ENCODE measurements at places on chromosomes 2 and 18.

DNA sequence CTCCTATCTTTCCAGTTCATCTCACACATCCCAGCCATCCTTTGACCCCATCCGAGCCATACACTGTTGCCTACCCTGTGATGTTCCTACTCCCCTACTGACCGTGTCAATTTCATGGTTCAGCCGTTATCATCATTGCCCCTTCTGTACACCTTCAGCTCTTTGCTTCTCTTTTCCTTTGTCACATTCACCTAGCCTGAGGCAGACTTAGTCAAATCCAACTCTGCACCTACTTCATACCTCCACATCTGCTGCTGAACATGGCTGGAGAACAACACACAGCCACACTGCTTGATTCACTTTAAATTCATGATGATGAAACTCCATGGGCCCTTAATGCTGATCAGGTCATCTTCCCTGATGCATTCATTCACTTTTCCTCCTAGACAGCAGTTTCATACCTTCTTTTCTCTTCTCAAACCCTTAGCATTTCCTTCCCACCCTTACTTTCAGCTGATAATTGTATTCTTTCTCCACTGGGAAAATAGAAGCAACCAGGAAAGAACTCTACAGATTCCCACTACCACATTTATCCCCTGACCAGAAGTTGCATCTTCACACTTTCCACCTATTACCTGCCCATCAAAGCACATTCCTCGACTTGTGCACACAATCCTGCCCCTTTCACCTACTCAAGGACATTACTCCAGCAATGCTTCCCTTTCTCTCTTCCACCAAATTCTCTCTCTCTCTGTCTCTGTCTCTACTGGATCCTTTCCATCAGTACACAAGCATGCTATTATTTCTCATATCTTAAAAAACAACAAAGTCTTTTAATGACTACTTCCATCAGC, 59.6 kb downstream of the PKDCC start:
- DNase-seq: no peak

- no peak for DNase-seq
Observed at GRCh38 chr2:219736209-219736608, 108.8 kb downstream of the SLC4A3 start.

DNA sequence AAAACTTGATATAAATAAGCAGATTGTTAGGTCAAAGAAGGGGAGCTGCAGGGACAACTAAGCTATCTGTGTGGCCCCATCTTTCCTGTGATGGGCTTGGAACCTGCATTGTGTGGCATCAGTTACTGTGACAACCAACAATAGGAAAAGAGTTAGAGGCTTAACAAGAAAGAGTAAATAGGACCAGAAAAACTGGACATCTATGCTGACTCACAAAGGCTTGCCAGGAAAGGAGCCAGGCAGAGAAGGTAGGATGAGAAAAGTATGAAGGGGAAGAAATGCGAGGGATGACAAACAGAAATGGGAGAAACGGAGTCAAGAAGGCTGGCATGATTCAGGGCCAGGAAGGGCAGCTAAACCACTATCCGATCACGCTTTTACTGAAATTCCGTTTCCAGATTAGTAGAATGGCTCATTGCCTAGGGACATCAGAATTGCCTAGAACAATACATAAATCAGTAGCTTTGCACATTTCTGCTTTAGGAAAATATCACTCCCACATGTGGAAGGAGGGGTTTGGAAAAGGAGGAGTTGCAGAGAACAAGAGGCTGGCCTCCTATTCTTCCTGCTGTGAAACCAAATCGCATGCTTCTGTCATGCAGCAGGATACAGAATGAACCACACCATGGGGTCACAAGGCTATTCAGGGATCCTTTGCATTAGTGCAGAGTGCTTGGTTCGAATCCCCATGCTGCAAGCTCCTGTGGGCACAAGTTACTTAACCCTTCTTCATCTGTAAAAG, 7.3 kb downstream of the PLA2R1 start:
- DNase-seq: no peak

DNA sequence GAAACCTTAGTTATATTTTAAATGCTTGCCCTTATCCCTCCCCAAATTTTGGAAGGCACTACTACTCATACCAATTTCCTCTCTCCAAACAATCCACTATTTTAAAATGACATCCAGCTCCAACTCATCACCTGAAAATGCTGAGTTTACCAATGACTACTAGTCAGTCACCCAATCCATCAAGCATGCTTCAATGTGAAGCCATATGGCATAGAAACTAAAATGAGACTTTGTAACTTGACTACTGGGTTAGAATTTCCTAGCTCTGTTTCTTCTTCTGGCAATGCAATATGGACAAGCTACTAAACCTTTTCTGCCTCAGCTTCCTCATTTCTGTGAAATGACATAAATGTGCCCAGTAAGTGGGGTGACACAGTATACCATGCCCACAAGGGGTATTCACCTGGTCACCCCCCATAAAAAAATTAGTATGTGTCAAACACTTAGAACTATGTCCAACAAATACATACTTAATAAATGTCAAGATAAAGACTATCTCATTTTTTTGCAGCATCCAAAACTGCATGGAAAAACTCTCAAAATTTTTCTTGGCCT, 10.0 kb upstream of the STPG4 start:
- no peak for DNase-seq

GRCh38 chr2:118055512-118056164, 32.6 kb upstream of the INSIG2 start:
- no peak for DNase-seq

DNA sequence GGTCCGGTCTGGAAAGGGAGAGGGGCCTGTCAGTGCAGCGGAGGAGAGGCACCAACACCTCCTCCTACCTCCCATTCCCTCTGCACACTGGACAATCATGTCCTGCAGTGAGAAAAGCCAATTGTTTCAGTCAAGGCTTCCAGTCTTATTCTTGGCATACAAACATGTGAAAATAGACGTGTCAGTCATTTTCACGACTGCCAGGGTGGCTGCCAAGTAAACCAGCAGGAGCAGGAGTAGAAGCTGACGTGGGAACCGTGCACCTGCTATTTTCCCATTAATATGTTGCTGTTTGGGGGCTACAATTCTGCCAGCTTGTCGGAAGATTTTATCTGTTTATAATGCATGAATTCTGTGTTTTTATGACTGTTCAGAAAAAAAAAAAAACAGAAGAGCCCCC, 202.3 kb downstream of the SPP2 start:
- DNase-seq: no peak

DNA sequence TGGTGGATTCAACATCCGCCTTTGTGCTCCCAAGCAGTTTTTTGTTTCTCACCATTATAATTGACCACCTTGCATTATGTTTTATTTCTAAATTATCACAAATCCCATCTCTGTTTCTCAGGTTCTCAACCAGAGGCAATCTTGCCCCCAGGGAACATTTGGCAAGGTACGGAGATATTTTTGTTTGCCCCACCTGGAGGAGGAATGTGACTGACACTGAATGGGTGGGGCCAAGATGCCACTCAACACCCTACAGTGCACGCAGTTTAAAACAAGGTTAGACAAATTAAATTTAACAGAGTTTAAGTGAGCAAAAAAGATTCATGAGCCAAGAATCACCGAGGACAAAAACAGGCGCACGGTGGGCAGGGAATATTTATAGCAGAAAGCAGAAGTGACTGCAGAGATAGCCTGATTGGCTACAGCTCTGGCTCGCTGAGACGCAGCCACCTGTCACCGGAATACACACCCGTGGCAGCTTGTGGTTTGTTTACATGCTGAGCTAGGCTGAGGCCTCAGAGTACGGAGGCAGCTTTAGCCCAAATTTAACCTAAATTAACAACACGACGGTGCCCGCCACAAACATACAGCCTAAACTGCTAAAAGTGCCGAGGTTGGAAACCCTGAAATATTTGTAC, 150.0 kb upstream of the ALKAL2 start:
- peak; percentile 50 for DNase-seq

- DNase-seq: no peak
Observed at GRCh38 chr2:235230821-235231601, 262.8 kb upstream of the AGAP1 start.

DNA sequence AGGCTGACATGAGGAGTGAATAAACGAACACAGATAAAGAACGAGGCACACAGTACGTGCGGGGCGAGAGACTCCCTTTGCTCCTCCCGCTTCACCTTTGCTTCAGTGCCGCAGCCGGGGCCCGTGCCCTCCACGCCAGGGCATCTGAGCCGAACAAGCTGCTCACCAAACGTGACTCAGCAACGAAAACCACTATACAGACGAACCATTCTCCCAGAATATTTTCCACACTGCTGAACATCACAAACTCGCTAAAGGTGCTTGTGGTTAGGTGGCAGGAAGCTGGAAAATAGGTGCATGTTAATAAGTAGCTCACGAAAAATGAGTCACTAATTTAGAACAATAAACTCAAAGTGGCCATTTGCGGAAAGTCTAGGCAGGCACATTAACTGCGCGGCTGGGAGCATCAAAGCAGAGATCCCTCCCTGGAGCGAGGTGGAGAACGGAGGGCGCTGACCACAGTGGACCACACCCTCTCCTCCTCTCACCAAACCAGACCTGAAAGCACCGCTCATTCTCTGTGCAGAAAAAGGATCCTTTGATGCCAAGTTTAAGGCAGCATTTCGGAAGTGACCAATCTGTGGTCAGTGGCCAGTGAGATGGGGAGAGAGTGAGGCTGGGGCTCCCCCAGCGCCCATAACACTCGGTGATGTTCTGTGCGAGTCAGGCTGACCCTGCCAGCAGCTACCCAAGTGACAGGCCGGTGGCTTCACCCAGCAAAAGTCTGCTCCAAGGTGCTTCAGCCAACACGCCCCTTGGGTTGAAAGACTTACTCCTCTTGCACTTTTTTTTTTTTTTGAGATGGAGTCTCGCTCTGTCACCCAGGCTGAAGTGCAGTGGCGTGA, 153.2 kb downstream of the HDAC4 start:
- no peak for DNase-seq

GRCh38 chr18:77101410-77102258, 30.9 kb downstream of the MBP start:
- peak; percentile 23 for DNase-seq

DNA sequence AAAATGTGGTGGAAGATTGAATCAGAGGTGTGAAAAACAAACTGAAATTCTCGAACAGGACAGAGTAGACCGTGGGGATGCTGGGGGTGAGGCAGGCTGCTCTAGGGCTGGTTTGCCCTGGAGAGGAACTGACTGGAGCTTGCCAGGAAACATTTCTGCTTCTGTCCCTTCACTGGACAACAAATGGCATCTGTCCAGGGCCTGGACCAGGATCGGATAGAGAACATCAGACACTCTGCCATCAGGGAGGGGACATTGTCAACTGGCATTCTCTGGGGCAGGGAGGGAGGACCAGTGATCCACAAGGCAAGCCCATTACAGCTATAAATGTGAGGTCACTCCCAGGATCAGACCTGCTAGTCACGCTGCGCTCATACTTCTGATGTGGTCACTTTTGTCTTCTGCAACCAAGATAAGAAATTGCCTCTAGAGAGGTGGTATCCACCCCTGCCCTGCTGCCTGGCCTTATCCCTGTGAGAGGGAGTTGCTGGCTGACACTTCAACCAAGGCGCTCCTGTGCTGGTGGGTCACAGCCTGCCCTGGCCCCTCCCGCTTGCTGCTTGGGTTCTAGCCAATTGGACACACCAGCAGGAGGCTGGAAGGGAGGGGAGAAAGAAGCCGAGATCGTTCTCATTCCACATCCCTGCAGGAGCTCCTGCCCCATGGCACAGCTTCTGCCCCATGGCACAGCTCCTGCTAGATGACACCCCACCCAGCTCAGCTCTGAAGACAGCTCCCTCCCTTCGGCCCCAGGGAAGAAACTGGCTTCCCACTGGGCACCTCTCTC, 8.7 kb downstream of the NPPC start:
- DNase-seq: no peak

GRCh38 chr2:102473020-102473419, at the start of gene SLC9A4:
SLC9A4 (plus strand) TSS chr2:102473226; CDS start chr2:102473760, 534 bp downstream.
- DNase-seq: peak; percentile 24

- no peak for DNase-seq
Observed at GRCh38 chr2:196244966-196245365, 73.6 kb upstream of the STK17B start.

- peak; percentile 31 for DNase-seq
Observed at GRCh38 chr2:95023222-95023597, 2.3 kb upstream of the MAL start.

- no peak for DNase-seq
Observed at GRCh38 chr2:196601430-196602306, 37.8 kb upstream of the CCDC150 start.

GRCh38 chr2:40363631-40364030, 88.3 kb downstream of the SLC8A1 start:
- no peak for DNase-seq

DNA sequence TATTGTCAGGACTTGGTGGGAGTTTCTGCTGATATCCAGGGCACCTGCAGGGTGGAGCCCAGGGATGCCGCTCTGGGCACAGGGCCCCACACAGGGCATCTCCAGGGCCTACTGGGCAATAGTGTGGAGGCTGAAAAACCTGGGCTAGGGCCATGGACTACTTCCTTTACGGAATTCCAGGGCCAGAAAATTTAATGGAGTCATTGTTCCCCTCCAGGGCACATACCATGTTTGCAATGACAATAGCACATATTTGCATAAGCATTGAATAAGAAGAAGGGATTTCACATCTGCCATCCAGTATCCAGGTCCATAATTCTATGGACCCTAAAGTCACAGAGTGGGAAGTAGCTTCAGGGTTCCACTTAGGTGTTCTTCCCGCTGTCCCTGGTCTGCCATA, 103.8 kb upstream of the TPO start:
- no peak for DNase-seq

GRCh38 chr2:221553333-221553732, 18.8 kb downstream of the EPHA4 start:
- no peak for DNase-seq

GRCh38 chr18:31649978-31650719, 34.2 kb downstream of the B4GALT6 start:
- DNase-seq: no peak

- DNase-seq: no peak
Observed at GRCh38 chr2:219228041-219228910, 1.2 kb downstream of the ATG9A start.

GRCh38 chr2:213238753-213239495, 45.3 kb upstream of the SPAG16 start:
- no peak for DNase-seq

GRCh38 chr2:70816726-70817125, 3.7 kb downstream of the CLEC4F start:
- no peak for DNase-seq

- DNase-seq: no peak
Observed at GRCh38 chr2:219278655-219279150, 463 bp upstream of the DNAJB2 start.

- no peak for DNase-seq
Observed at GRCh38 chr18:46915800-46916550, 1.3 kb downstream of the PIAS2 start.

- no peak for DNase-seq
Observed at GRCh38 chr2:10661846-10662245, 27.9 kb downstream of the NOL10 start.

- no peak for DNase-seq
Observed at GRCh38 chr18:42931491-42931890, 184.0 kb downstream of the RIT2 start.

GRCh38 chr18:56748698-56749268, 97.6 kb downstream of the WDR7 start:
- DNase-seq: no peak

GRCh38 chr2:66437691-66438497, 3.0 kb downstream of the MEIS1 start:
- no peak for DNase-seq
